Stimulated activated CD4-positive, alpha-beta T cell treated with anti-CD3 and anti-CD28 coated beads, Interleukin-15, amount 100 ng/mL, for 24 hours (primary cell): ENCODE measurements at places on chromosomes 5 and 9.
A peak's percentile ranks its signal among the peaks of the same experiment; 100 is the strongest.

GRCh38 chr9:87146933-87147332 is 199.6 kb upstream of the GAS1 start:
- DNase-seq: no peak

DNA sequence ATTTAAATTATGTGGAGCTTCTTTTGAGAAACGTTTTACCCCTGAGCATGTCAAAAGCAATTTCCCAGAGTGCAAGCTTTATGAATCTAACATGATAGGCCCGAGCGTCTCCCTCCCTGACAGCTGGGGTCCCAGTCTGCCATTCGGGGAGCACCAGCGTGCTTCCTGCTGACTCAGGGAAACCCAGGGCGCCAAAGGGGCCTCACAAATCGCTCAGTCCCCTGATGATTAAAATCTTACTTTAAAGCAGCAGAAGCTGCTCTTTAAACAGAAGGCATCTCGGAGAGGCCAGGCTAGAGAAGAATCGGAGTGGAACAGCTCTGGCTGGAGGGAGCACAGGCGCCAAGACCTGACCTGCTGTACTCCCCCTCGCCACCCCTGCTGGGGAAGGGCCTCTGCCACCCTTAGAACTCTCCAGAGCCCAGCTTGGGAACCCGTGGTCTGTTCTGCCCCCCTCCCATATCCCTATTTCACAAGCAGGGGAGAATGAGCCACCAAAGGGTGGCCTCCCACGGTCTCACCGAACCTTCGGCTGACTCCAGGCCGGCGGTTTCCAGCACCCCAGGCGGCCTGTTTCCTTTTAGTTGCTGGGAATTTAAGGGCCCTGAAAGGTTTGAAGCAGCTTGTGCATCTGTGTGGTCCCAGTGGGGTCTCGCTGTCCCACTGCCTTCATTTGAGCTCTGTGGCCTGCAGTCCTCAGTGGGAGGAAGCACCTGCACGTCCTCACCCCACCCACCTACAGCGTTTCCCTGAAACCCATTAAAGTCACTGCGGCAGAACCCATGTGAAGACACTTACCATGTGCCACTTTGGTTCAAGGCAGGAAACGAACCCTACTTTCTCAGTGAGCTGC is 147.6 kb downstream of the COL23A1 start:
- DNase-seq: no peak

GRCh38 chr5:125987677-125988255 is 435.4 kb upstream of the GRAMD2B start:
- no peak for DNase-seq

- DNase-seq: no peak
These were observed 385.1 kb upstream of the IRX1 start for GRCh38 chr5:3210531-3210930.

GRCh38 chr5:134510970-134511795 is 14.3 kb upstream of the JADE2 start:
- peak; percentile 70 for DNase-seq

DNA sequence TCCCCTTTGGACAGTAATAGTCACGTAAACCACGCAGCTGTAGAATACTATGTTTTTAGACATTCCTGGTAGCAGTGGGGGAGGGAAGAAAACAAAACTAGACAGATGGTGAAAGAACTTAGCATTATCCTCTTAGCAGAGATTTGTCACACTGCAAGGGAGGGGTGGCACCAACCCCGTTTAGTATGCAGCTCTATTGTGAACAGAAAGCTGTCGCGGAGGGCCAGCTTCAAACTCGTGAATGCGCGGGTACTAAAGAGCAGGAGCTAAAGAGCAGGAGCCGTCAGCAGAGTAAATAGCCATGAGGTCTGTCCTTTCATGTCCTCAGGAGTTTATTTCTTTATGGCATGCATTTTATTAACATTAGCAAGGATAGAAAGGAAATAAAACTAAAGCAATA is 141.9 kb upstream of the SLC12A2 start:
- no peak for DNase-seq

DNA sequence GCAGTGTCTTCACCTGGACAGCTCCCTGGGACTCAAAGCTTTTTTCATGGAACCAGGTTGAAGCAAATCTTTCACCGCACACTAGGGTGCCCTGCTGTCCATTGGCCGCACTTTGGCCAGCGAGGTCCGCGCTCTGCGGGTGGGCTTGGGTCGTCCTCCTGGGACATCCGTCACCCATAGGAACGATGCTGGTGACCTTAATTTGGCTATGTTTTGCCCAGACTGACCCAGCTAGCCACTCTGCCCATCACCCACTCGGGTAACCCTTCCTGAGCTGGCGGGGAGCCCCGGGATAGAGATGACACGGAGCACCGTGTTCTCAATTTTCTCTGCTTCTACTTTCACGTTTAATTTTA is 25.9 kb downstream of the ZDHHC11B start:
- DNase-seq: no peak

DNA sequence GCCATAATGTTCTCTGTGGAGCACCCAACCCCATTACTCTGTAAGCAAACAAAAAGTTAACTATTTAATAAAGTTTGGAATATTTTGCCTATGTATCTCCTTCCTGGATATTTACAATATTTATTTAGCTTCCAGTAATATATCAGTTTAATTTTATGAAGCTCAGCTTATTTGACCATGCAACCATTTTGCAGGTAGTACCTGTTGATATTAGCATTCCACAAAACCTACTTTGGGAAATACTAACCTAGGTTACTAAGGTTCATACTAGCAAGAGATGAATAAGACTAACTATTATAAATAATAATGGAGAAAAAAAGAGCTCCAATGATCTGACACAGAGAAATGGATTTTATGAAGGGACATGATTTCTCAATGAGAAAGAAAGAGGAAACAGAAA is 506.4 kb downstream of the PDE4D start:
- no peak for DNase-seq

DNA sequence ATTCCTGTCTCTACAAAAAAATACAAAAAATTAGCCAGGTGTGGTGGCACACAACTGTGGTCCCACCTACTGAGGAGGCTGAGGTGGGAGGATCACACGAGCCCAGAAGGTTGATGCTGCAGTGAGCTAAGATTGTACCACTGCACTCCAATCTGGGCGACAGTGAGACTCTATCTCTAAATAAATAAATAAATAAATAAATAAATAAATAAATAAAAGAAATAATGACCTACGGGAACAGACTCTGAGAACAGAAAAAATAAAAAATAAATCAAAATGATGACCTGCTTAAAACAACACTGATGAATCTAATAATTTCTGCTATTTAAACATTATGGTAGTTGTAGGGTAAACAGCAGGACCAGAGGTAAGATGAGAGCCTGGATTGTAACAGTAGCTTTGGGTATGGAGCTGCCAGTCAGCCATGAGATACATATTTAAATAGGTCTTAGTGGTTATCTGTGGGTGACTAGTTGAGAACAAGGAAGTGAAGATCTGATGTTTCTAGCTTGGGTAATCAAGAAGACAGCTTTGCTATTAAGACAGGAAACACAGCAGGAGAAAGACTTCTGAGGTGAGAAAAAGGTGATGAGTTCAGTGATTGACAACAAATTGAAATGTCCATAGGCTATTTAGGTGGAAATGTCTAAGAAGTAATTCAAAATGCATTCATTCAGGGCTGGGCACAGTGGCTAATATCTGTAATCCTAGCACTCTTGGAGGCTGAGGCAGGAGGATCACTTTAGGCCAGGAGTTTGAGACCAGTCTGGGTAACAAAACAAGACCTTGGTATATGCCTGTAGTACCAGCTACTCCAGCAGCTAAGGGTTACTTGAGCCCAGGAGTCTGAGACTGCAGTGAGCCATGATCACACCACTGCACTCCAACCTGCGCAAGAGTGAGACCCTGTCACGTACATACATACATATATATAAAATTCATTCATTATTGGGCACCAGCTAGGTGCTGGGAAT is 11.0 kb downstream of the RNF145 start:
- no peak for DNase-seq

- DNase-seq: no peak
These were observed 13.4 kb upstream of the RNU6ATAC start for GRCh38 chr9:134177624-134178393.

DNA sequence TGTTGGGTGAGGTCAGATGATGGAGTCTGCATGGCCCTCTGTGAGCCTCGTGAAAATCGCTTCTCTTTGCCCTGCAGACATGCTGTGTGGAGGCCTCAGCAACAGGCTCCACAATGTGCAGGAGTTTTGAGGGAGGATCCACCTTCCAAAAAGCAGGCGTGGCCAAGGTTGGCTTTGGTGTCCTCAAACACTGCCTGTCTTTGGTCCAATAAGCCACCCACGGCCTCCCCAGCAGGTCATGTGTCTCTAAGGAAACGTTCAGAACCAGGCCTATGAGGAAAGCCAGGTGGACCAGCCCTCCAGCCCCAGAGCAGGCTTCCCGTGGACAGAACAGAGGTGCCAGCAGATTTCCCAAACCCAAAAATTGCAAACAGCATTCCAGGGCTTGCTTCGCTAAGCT is 340.7 kb upstream of the IRX2 start:
- DNase-seq: no peak

GRCh38 chr5:14451871-14452270 is 129.7 kb upstream of the OTULINL start:
- DNase-seq: no peak

DNA sequence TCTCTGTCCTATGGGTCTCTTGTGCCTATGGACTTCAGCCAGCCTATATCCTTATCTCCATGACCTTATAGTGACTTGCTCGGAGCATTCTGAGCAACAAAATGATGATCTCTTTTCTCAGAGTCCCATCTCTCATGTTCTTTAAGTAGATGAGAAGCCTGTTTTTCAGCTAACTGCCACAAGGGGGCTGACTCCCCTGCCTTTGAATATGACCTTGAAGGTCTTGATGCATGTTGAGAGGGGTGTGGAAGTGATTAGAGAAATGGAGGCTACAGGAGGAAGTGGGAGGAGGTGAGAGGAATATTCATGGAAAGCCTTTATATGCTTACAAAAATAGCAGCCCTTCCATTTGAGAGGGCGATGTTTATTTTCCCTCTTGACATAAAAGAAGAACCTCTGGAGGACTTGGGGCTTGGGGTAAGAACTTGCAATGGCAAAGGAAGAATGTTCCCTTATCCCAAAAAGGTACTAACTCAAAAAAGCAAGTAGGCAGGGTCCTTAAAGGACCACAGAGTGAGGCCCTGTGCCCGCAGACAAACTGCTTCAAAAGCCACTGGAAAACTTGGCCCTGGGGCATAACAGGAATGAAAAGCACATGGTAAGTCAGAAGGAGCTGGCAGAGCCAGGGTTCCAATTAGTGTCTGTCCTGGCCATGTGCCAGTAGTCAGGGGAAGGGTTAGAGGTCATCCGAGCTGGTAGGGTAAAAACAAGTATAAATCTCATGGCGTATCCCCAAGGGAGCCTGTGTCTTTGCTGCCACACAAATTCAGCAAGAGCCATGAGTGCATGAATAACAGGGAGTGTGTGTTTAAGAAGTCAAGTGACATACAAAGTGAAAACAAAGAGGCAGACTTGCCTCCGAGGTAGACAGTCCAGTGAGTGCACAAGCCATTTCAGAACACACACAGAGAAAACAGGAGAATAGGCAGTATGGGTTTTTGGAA is 39.1 kb downstream of the FGD3 start:
- DNase-seq: peak; percentile 57

DNA sequence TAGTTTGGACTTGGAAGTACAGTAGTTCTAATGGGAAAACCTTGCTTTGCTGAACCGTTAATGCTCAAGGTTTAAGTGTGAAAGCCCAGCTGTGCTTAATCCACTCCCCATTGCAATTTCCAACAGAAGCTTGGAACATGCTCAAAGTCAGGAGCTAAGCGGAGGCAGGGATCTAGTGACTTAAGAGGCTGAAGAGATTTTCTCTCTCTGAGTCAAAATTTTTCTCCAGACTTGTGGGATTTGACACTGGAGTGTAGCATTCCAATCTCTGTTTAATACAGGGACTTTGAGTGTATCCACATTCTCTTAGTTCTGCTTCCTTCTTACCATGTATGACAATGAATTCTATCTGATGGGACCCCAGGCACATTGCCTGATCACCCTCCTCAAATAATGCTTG is 471.8 kb downstream of the KIF4B start:
- no peak for DNase-seq

DNA sequence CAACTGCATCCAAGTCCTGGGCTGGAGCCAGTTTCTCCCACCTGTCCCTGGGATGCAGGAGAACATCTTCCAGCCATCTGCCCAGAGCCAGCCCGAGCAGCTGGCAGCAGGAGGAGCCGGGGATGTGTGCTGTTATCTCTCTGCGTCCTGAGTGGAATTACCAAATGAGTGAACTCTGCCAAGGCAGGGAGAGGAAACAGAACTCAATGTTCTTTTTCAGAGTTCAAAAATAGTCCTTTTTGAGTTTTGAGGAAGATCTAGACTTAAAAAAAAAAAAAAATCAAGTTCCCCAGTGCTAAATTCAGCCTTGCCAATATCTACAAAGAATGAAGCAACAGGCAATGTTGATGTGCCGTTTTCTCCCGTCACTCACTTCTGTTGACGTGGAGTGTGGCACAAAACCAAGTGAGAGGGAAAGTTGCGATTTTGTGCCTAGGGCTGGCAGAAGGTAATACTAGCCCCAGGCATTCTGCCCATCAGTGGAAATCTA is 56.2 kb downstream of the TMOD1 start:
- no peak for DNase-seq

GRCh38 chr9:136734837-136735496 is 7.8 kb downstream of the LCN10 start:
- DNase-seq: peak; percentile 30

DNA sequence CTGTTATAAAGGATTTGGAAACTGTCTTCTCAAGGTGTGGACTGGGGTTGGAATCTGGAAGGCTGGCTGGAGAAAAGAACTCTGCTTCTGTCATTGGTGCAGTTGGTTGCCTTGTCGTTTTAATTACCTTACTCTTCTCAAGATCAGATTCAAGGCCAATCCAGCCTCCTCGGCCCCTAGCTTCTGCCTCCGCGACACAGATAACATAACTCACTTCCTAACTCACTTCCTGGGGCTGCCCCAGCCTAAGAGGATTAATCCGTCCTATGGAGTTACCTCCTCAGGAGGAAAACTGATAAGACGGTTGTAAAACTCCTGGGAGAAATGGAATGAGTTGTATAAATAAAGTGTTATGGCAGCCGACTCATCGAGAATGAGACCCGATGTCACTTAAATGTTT is 389.1 kb upstream of the WWC1 start:
- no peak for DNase-seq

DNA sequence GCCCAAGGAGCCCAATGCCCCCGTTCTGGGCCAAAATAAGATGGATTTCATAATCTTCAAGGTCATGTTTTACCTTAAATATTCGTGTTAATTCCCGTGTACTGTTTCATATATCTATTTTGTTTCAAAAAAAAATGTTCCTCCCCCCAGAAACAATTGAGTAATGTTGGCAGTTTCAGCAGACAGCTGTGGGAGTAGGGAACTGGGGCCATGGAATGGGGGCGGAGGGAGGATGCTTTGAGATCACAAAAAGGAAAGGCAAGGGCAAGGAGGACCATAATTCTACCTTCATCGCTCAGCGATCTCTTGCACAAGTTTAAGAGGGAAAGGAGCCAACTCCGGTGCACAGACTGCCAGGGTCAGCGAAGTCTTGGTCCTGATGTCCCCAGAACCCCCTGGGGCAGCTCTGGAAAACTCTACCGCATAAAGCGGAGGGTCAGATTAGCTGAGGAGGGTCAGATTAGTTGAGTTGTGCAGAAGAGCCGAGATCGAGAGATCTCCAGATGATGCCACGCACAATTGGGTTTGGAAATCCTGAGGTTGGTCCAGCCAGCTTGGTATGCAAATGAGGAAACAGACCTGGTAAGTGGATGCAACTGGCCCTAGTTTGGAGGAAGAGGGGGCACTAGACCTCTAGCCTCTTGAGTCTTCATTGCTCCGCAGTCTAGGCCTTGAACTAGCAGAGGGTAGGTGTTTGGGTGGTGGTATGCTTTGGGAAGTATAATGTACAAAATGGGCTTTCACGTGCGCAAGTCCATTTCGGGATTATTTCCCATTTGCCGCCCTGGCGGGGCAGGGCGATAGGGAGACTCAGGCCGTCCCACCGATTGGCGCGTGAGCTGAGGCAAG is 24.0 kb downstream of the CDKN2A start:
- DNase-seq: no peak
